ENCODE measurements at places on chromosomes 11 and 22. TPM values are rescaled to one million over a fixed set of nuclear protein-coding genes. Genes with fewer than 3 reads are reported as not detected.

DNA sequence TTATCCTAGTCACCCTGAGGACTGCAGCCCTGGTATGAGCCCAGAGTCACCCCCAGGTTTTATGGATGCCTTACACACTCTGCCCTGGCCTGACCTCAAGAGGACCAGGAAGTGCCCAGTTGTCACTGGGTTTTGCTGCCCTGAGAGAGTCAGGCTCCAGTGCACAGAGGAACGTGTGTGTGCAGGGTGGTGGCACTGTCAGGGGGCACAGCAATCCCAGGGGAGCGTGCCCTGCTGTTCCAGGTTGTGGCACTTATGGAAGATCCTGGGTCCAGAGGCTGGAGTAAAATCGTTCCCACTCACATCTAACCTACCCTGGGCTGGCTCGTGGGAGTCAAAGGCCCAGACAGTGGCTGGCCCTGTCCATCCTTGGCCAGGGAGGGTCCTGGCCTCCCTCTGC lies 7.6 kb downstream of the APOBEC3A start:
- DNase-seq, result peak; percentile 36

- DNase-seq, result no peak
These were observed 7.0 kb upstream of the FCHSD2 start for GRCh38 chr11:73149105-73149504.

DNA sequence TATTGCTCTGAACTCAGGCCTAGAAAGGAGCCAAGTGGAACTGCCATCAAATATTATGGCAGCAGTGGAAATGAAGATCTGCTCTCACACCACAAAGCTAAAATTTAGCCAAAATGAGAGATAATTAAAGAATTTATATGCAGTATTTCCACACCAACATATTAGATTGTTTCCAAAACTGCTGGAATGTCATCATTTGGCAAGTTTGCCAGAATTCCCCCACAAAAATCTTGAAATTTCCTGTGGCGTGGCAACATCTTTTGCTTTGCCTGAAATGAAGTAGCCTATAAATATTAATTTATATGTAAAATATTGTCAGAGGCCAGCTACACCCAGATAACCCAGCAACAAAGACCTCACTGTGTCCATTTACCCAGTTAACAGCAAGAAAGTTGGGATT lies 13.8 kb downstream of the C11orf71 start:
- DNase-seq, result no peak

GRCh38 chr11:113023228-113023627 lies 62.0 kb downstream of the NCAM1 start:
- DNase-seq, result no peak

- DNase-seq, result no peak
These were observed 260.2 kb upstream of the ISX start for GRCh38 chr22:34805771-34806170.

DNA sequence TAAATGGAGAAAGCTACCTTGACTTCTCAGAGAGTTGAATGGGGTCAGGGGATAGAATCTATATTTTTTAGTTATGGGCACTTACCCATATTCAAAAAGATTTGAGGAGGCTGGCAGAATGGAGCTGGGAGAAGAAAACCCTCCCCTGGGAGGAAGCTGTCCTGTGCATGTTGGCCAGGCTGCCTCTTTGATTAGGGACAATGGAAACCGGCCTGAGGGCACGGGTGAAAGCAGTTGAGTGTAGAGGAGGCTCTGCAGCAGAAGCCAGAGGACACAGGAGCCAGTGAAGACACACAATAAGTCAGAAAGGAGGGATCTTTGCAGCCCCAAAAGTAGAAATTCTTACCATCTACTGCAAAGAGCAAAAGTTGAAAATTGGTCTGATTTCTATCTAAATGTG lies 66.6 kb upstream of the B3GAT1 start:
- DNase-seq, result no peak

The TANGO2 gene
- 55.2 TPM for total RNA-seq

The CRYAB gene
- 2.4 TPM for total RNA-seq

The SGSM1 gene
- 0.06 TPM for total RNA-seq

Measured in Caki2 (cell line).